Left kidney (tissue), 8 donors: ENCODE measurements at places on chromosomes 6 and 20.
A peak's percentile ranks its signal among the peaks of the same experiment; 100 is the strongest.

DNA sequence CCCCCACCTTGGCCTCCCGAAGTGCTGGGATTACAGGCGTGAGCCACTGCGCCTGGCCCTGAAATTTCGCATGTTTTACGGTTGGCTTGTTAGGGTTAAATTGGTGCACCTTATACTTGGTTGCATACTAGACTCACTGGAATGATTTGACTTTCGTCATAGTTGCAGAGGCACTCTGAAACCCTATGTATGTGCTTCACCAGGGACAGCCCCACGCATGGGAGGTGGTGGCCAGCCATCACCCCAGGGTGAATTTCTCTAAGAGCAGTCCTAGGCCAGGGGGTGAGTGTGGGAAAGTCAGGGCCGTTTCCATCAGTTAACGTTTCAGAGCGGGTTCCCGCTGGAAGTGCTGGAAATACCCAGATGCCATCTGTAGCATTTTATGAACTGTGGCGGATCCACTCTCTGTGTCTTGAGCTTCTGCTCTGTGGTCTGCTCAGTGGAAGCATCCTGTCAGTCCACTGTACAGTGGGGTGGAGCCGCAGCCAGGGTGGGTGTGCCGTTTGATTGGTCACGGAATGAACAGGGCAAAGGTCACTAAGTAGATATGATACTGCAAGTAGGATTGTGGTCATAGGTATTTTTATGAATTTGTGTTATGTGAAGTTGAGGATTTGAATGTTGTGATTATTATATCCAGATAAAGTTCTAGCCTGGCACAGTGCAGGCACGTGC, 13.2 kb downstream of the DNAJC5 start:
- DNase-seq, result no peak

DNA sequence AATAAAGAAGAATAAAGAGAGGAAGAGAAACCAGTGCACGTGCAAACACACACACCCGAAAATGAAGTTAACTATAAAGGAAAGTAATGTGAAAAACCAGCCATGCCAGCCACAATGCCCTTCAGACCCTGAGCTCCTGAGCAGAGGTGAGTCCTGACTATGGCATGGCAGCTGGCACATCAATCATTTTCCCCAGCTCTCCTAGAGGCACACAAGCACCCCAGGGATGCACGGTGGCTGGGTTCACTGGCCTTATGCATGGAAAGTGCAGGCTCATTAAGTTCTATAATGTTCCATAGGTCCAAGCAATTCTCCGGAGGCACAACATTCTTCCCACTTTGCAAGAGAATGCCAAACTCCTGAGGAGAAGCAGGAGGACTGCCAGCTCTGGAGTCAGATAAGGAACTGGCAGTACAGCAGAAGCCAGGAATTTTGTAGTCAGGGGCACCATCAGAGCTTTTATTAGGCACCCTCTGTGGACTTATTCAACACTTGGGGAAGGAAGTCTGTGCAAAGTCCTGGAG, 175.0 kb upstream of the PRDM1 start:
- no peak for DNase-seq

DNA sequence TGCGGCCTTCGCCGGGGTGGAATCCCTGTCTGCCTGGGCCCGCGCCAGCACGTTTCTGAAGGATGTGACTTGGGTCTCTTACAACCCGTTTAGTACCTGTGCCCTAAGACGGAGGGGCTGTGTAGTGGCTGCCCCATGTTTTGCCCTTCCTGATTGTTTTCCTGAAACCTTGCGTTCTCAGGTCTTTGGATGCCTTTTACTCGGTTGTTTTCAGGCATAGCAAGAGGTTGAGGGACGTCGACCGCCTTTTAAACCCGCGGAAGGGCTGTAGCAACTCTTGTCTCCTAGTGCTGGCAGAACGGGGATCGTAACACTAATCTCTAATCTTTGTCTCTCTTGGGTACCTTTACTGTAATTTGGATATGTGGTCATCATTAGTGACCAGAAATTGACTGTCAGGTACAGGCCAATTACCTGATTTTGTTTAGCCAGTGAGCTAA, 706 bp upstream of the NANP start:
- peak; percentile 4 for DNase-seq

GRCh38 chr6:50853939-50854338, 35.3 kb downstream of the TFAP2B start:
- no peak for DNase-seq

GRCh38 chr20:19706463-19706862, 51.6 kb upstream of the RIN2 start:
- DNase-seq, result no peak

- no peak for DNase-seq
These were observed 49.0 kb upstream of the HTR1E start for GRCh38 chr6:86888301-86888700.

DNA sequence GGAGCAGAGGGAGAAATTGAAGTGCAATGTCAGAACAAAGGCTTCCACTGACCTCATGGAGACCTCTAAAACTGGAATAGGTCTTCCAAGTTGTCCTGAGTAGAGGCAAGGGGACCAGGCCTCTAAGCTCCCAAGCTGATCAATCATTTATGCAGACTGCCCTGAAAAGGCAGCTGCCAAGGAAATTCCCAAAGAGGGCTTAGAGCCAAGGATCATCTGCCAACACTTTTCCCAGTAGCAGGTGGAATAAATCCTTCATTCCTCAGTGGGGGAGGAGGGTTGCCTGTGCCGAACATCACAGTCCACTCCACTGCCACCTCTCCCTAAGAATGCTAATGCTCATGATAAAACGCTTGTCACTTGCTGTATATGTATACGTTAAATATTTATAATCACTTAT, 29.3 kb upstream of the RALY start:
- DNase-seq, result no peak

- no peak for DNase-seq
These were observed 4.8 kb upstream of the PRSS16 start for GRCh38 chr6:27242589-27243265.

DNA sequence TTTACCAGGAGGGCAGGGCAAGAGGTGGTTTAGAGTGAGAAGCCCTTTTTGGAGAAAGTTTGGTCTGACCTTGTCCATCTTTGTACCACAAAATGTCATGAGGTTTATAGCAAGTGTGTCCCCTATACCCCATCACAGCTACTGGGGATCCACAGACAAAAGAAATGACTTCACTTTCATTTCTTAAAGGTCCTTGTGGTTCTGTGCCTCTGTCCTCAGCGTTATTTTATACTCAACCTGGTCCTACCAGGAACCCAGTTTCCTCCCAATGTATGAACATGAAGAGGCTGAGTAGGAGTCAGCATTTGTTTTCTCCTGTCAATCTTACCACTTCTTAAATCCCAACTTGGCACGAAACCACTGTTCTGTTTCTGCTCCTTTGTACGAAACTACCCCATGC, 157.6 kb downstream of the NFATC2 start:
- DNase-seq, result no peak
